ENCODE measurements at places on chromosomes 4 and X. TPM values are rescaled to one million over a fixed set of nuclear protein-coding genes. Genes with fewer than 3 reads are reported as not detected.

Gene EIF4E
- 64.6 TPM for total RNA-seq

Gene TMPRSS11B
- not detected for total RNA-seq

Gene CHRDL1
- total RNA-seq, result 0.63 TPM

Gene ZNF674
- 8.8 TPM for total RNA-seq

Gene UCHL1
- total RNA-seq, result 168 TPM

- peaks cover 15% of the 10 kb centered on the region for H3K36me3 ChIP-seq
- peaks cover 23% of the 10 kb centered on the region for H3K4me1 ChIP-seq
Observed at GRCh38 chr4:165481053-165481835, 102.4 kb downstream of the CPE start.

GRCh38 chr4:38123555-38123954 is 163.4 kb downstream of the PTTG2 start:
- DNase-seq, result no peak
- no peak overlapping the region for H3K27ac ChIP-seq
- H3K4me3 ChIP-seq, result no peak overlapping the region

DNA sequence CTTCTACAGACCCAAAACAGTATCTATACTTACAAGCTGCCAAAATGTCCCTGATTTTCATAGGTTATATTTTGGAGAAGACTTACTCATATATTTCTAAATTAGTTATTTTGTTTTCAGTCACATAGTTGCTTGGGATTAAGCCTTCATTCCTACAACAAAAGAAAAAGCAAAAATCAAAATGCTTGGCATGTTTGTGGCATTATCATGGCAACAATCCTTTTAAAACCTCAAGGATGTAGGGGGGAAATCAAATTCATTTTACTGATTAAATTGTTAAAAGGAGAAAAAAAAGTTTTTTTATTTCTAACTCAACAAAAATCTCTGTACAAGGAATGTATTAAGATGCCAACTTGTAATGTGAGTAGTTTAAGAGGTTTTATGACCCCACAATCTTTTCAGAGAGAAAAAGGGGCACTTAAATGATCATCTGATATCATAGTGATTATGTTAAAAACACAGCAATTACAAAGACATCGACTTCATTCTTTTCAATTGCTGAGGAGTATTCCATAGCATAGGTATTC is 23.5 kb downstream of the TXK start:
- peaks cover 21% of the 10 kb centered on the region for H3K27me3 ChIP-seq
- no peaks in the 10 kb centered on the region for H3K36me3 ChIP-seq
- peaks cover 1% of the 10 kb centered on the region for H3K4me1 ChIP-seq

GRCh38 chrX:24124244-24124799 is 25.2 kb upstream of the ZFX start:
- no peaks in the 10 kb centered on the region for H3K36me3 ChIP-seq
- H3K4me1 ChIP-seq, result peaks cover 14% of the 10 kb centered on the region
- no peak for DNase-seq

- no peak overlapping the region for H3K27ac ChIP-seq
- no peak overlapping the region for H3K4me3 ChIP-seq
- no peaks in the 10 kb centered on the region for H3K36me3 ChIP-seq
Observed at GRCh38 chr4:28062562-28062961, 1201.9 kb downstream of the STIM2 start.

DNA sequence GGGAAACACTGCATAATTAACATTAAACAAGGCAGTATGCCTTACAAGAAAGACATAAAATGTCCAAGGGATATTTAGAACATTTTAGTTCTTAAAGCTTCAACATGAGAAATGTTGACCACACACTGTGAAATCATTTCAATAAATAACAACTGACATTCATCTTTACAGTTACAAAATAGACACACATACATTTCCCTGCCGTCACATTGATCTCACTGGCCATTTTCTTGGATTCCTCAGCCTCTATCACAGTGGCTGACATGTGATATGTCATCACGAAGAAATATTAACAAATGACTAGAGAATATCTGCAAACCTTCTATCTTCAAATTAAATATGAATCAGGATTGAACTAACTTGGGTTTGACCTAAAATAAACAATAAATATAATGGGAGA is 1.9 kb downstream of the CXCL2 start:
- H3K36me3 ChIP-seq, result peaks cover 1% of the 10 kb centered on the region
- H3K27me3 ChIP-seq, result no peaks in the 10 kb centered on the region
- H3K27ac ChIP-seq, result no peak overlapping the region

DNA sequence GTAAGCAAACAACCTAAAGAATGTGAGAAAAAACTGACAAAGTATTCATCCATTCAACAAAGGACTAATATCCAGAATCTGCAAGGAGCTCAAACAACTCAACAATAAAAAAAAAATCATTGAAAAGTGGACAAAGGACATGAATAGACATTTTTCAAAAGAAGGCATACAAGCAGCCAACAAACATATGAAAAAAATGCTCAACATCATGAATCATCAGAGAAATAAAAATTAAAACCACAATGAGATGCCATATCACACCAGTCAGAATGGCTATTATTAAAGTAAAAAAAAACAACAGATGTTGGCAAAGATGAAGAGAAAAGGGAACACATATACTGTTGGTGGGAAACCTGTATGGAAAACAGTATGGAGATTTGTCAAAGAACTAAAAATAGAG is 120.7 kb upstream of the ADGRL3 start:
- H3K36me3 ChIP-seq, result no peaks in the 10 kb centered on the region
- H3K4me3 ChIP-seq, result no peak overlapping the region

GRCh38 chr4:101730291-101731117 is 60.0 kb upstream of the BANK1 start:
- DNase-seq, result no peak
- H3K27ac ChIP-seq, result no peak overlapping the region
- H3K4me1 ChIP-seq, result no peaks in the 10 kb centered on the region
- no peak overlapping the region for H3K4me3 ChIP-seq
- H3K27me3 ChIP-seq, result peaks cover 18% of the 10 kb centered on the region

DNA sequence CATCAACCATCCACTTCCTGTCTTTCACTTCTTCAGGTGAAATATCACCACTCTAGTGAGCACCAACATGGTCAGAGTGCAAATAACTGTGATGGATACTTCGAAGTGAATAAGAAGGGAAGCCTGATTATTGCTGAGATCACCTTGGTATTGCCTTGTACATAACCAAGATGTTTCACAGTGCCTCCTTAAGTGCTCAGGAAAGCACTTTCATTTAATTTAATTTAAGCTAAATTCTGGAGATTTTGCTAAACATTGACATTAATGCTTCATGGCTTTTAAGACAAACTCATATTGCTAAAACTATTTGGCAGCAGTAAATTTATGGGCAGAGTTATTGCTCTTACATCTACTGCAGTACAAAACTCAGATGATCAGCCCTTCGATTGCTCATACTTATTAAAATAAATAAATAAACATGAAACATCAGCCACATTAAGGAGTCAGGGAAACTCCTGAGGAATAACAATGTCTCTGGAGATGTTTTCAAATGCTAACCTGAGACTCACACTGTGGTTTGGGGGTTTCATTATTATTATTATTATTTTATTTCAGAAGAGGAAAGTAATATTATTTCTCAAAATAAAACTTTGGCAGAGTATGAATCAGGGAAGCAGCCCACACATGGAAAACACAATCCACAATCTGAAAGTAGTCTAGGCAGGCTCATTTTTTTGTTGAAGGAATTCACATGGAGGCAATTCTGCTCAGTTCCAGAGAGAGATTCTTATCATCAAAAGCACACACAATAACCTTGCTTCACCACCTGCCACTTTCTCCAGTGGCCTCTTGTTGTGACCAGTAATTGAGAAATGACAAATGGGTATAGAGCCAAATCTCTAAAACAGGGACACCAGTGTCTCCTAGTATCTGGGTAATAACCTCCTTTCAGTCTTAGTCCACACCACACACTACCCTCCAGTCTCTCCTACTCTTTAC is 344.2 kb downstream of the MAPK10 start:
- no peak overlapping the region for H3K27ac ChIP-seq
- no peaks in the 10 kb centered on the region for H3K36me3 ChIP-seq
- H3K4me3 ChIP-seq, result no peak overlapping the region
- H3K4me1 ChIP-seq, result peaks cover 50% of the 10 kb centered on the region

DNA sequence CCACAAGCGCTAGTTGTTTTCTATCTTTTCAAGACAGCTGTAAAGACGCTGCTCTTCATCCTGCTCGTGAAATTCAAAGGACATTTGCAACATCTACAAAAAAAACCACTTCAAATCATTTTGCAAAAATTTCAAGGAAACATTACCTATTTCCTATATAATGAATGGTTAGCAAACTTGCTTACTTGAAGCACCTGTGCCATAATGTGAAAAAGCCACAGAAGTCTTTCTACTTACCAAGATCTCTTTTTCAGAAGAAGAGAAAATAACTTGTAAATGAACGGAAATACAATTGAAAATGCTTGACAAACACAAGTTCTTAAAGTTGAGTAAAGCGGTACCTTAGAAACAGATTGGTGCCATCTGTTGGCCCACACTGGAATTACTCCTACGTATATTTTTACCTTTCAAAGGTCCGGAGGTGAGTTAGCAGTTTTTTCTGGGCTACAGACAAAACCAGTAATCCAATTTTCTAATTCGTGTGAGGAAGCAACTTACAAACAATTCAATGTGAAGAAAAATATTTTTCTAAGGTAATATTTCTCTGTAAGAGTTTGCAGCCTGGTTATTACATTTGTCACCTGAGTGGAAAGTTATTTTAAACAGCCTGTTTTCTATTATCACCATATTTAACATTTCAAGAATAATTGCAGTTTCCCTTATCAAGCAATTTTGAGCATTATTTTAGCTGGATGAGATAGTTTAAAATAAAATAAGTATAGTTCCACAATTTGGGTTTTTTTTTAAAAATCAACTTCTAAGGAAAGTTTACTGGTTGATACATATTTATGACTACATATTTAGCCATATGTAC is at the start of gene TLR6:
Gene TLR6, minus strand, starts transcription at position 294 of the 814 bp plus-strand sequence. CDS start 27,344 bp downstream, outside the sequence.
- DNase-seq, result no peak
- peak within 1 kb of the TSS; percentile 60 for H3K4me3 ChIP-seq
- H3K27ac ChIP-seq, result peak within 1 kb of the TSS; percentile 90
- H3K36me3 ChIP-seq, result no peaks in the 10 kb centered on the region

DNA sequence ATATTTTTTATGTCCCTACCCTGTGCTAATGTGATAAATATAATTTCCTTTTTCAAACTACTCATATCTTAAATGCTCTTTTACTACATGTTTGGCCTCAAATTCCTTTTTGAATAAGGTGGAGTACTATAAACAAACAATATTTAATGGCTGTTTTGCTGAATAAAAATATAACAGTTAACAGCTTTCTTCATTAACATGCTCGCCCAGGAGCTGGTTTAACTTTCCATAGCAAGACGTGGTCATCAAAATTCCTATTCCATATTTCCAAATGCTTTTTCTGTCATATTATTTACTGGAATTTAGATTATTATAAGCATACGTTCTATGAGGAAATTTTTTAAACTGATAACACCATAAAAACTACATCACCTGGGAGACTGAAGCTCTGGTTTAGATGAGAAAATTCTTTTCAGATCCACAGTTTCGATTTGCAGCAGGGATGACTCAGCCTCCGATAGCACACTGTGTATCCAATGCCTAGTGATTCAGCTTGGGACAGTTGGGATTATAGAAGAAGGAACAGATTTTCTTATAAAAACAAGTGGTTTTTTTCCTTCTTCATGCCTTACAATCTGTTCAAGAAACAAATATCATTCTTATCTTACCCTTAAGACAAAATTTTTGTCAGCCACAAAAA is 129.1 kb downstream of the FBXO8 start:
- no peaks in the 10 kb centered on the region for H3K36me3 ChIP-seq
- H3K4me3 ChIP-seq, result no peak overlapping the region
- H3K27me3 ChIP-seq, result peaks cover 41% of the 10 kb centered on the region
- H3K27ac ChIP-seq, result no peak overlapping the region

- H3K4me1 ChIP-seq, result no peaks in the 10 kb centered on the region
- DNase-seq, result no peak
- no peak overlapping the region for H3K27ac ChIP-seq
Observed at GRCh38 chrX:137151403-137151802, 117.6 kb upstream of the GPR101 start.

- peaks cover 27% of the 10 kb centered on the region for H3K4me1 ChIP-seq
- no peak for DNase-seq
- peak overlapping the region; percentile 50 for H3K27ac ChIP-seq
- no peak overlapping the region for H3K4me3 ChIP-seq
- no peaks in the 10 kb centered on the region for H3K27me3 ChIP-seq
- no peaks in the 10 kb centered on the region for H3K36me3 ChIP-seq
Observed at GRCh38 chr4:76607266-76607799, 172.3 kb downstream of the SHROOM3 start.

DNA sequence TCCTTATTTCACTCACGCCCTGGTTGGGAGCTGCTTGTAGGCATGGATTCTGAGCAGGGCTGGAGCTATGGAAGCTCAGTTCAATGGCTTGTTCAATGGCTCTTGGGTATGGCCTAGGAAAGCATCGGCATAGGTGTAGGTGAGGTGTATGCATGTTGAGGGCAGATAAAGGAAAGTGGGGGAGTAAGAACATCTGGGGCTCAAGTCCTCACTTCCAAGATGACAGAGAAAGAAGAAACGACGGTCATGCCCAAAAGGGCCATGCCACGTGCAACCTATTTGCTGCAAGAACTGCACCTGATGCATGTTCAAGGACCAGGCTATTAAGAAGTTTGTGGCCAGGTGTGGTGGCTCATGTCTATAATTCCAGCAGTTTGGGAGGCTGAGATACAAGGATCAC is 23.4 kb downstream of the SCD5 start:
- H3K4me1 ChIP-seq, result peaks cover 34% of the 10 kb centered on the region
- DNase-seq, result no peak
- peak overlapping the region; percentile 87 for H3K27ac ChIP-seq

DNA sequence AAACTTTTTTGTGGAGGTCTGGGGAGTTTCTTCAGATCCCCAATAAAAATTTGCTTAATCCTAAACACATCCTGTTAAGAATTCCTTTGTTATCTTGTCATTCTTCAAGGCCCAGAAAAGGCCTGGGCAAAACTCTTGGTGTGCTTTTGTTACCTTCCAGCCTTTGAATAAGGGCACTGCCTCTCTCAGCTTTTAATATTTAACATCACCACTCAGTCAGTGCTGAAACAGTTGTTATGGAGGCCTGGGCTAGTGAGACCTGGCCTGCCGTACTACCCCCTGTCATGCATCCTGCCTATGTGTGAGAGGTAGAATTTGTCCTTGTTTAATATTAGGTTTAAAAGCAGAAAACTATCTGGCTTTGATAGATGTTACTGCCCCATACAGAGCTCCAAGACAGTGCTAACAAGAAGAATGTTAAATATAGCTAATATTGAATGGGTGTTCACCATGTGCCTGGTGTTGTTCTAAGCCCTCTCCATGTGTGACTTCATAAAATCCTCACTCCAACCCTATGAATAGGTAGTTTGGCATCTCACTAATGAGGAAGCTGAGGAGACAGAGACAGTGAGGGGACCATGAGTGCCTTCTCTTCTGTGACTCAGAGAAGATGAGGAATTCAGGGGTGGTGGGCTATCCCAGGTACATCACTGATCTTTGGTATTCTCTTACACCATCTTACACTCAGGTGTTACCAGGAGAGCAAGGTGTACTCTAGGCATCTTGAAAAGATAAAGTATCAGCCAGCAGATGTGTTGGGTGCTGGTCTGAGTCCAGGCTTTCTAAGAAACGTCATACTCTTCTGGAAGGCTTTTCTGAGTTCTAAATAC is 6.2 kb downstream of the PPP1R2C start:
- H3K27ac ChIP-seq, result no peak overlapping the region
- H3K4me3 ChIP-seq, result no peak overlapping the region
- no peaks in the 10 kb centered on the region for H3K36me3 ChIP-seq
- no peaks in the 10 kb centered on the region for H3K4me1 ChIP-seq

- H3K4me1 ChIP-seq, result peaks cover 13% of the 10 kb centered on the region
- H3K27ac ChIP-seq, result no peak overlapping the region
- H3K27me3 ChIP-seq, result no peaks in the 10 kb centered on the region
- no peak overlapping the region for H3K4me3 ChIP-seq
- no peaks in the 10 kb centered on the region for H3K36me3 ChIP-seq
- DNase-seq, result no peak
Observed at GRCh38 chr4:95511477-95511876, 37.3 kb downstream of the UNC5C start.
